ENCODE measurements at places on chromosomes 4 and X.

DNA sequence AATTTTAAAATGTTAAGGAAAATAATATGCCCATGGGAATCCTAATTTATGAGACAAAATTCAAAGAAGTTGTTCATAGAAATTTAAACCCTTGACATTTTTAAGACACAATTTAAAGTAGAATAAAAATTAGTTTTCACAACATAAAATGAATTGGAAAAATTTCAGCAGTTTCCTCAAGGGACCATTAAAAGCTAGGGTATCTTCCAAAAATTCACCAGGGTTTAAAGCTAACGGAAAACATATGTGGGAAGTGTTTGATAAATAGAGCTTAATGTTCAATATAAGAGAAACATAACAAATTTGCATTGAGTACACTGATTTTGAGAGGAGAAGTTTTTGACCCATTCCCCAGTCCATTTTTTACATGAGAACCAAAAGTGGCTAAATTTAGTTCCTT, 228.9 kb upstream of the TTC29 start:
- no peak for DNase-seq

GRCh38 chrX:54721424-54721823, 76.6 kb downstream of the ITIH6 start:
- DNase-seq, result no peak

DNA sequence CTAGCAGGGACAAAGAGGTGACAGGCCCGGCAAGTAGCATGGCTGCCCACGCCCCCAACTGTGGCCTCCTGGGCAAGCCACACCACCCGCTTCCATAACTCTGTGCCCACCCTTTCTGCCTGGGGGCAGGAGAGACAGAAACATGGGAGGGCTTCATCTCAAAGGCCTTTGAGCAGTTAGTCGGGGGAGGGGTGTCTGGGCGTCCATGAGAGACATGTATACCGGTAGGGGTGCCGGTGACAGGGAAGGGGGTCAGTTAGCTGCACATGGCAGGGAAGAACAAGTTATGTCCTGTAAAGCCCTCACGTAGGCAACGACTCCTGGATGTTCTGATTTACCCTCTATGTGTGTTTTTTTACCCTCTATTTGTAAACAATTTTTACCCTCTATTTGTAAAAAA, 9.3 kb downstream of the PDZD4 start:
- DNase-seq, result no peak

GRCh38 chrX:94288972-94289371, 615.0 kb downstream of the FAM133A start:
- no peak for DNase-seq

- no peak for DNase-seq
These were observed 7.5 kb downstream of the CHM start for GRCh38 chrX:86039625-86040568.

- no peak for DNase-seq
These were observed 436.5 kb upstream of the FTHL17 start for GRCh38 chrX:31508338-31508737.

GRCh38 chrX:9326369-9326768, 138.5 kb upstream of the TBL1X start:
- no peak for DNase-seq

GRCh38 chrX:31132821-31133241, 61.0 kb upstream of the FTHL17 start:
- no peak for DNase-seq

DNA sequence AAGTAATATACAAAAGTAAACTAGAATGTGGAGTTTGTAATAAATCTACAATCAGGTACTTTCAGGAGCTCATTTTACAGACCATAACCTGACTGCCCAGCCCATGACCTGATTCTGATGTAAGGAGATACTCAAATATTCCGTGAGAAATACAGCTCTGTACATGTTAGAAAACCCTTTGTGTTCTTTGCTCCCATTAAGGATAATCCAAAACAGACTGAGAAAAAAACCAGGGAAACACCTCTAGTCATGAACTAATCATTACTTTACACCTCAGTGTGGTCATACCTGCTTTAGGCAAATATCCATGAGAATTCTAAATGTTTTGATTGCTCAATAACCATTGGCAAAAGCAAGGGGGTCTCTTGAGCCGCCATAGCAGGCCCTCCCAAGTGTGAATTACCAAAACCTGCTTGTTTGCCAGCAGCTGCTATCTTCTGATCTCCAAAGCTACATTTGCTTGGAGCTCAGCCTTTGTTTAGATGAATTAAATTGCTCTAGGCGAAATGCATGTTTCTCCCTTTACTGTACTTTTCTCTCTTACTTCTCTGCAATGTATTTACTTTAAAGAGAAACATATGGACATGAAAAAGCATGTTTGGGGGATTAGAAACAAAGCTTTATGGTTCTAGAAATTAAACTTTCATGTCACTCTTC, 79.1 kb downstream of the ANKRD50 start:
- DNase-seq, result no peak

DNA sequence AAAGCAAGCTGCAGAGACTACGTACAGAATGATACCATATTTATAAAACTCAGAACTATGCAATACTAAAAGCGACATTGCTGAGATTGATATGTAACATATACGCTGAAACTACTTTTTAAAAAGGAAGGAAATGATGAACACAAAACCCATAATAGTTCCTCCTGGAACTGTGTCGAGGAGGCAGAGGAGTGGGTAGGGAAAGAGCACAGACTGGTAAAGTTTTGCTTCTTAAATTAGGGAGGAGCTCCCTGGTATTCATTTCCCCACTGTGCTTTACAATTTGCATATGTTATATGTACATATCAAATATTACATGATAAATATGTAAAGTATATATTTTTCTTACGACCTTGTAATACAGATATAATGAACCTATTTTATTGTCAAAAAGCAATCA, 13.9 kb downstream of the UFSP2 start:
- no peak for DNase-seq

GRCh38 chrX:55056820-55057674, 17.8 kb upstream of the PAGE2B start:
- no peak for DNase-seq

GRCh38 chrX:145923376-145923775, 105.7 kb downstream of the SLITRK2 start:
- no peak for DNase-seq

DNA sequence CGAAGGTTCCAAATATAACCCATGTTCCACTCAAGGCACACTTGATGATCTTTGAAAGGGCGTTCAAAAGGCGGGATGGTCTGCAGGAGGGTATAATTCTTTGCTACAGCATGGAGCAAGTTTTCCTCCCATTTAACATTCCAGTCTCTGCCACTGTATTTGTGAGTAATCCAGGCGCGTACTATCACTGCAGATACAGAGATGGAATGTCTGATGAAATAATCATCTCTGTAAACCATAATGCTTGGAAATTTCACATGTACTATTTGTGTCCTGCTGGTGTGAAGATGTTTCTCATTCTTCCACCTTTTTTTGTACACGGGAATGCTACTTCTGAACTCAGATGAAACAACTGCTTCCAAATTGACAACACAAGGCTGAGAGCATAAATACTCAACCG, 15.5 kb downstream of the SEL1L3 start:
- DNase-seq, result no peak

GRCh38 chr4:47287735-47288134, 175.8 kb downstream of the COMMD8 start:
- no peak for DNase-seq

- no peak for DNase-seq
These were observed 22.4 kb downstream of the TLR2 start for GRCh38 chr4:153706519-153706918.

GRCh38 chrX:43450355-43450754, 205.7 kb upstream of the MAOA start:
- no peak for DNase-seq

DNA sequence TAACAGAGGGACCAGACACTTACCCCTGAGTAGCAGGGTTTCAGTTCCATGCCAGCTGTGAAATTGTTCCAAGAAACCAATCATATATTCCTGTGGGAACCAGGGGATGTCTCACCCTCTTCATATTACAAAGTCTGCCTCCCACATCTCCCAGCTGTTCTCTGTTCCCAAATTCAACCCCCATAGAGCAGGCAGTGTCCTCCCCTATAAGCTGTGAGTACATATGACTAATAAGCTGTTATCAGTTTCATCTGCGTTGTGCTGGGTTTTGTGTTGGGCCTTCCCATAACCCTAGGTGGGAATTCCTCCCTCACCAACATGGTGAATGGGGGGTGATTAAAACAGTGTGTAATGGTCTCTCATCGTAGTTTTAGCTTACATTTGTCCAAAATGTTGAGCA, 41.0 kb downstream of the CEP44 start:
- no peak for DNase-seq

- DNase-seq, result no peak
These were observed 25.1 kb downstream of the TAB3 start for GRCh38 chrX:30863974-30864373.

- no peak for DNase-seq
These were observed 79.9 kb downstream of the COQ2 start for GRCh38 chr4:83204731-83205130.

GRCh38 chrX:48761674-48762471, at the start of gene GLOD5:
Gene GLOD5 (plus strand): TSS chrX:48761747. CDS start chrX:48761791, 44 bp downstream.
- no peak for DNase-seq

GRCh38 chrX:75038925-75039324, 113.7 kb upstream of the NEXMIF start:
- no peak for DNase-seq

DNA sequence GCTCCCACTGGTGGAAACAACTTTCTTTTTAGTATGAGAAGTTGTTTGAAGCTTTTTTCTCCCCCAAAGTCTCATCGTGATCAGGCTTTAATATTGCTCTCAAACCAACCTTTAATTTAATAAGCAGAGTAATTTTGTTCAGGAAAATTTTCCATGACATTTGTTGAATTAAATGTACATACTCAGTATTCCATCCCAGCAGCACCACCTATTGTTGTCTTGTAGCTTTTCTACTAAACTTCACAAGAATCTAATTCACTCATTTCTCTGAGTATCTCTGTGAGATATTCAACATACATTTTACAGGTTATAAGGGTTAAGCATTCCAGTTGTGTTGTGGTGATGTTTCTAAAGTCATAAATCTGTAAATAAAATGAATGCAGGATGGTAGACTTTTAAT, 218.3 kb upstream of the HAND2 start:
- DNase-seq, result no peak

- DNase-seq, result no peak
These were observed 76.6 kb downstream of the USO1 start for GRCh38 chr4:75800972-75801371.

DNA sequence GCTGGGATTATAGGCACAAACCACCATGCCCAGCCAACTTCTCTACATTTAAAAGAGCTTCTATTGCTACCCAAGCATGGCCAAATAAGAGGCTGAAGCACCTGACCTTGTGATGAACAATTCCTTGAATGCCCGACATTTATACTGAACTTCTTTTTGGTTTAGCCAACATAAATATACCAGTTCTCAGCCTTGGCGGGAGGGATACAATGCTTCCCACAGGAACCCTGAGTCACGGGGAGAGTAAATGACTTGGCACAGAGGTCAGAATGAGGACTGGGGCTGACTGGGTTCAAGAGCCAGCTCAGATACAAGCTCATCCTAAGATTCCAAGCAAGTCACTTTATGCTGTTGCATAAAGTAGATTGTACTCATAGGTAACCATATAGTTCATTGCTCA, 6.1 kb downstream of the HOPX start:
- DNase-seq, result no peak

GRCh38 chrX:134797390-134797700, 139.1 kb upstream of the PLAC1 start:
- DNase-seq, result no peak

DNA sequence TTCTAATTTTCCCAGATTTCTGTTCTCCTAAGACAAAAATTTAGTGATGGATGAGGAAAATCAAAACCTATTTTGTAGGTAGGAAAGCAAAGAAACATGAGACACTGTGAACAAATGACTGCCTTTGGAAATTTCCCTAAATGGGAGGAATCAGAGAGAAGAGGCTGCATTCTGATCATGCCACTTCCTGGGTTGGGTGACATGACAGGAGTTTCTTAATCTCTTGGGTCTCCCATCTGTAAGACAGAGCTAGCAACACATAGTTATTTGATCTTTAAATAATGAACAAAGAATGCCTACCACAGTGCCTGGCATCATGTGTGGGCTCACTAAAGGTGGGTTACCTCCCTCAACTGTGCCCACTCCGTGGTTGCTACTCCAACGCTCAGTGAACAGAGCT, 57.1 kb downstream of the CCDC149 start:
- DNase-seq, result no peak

DNA sequence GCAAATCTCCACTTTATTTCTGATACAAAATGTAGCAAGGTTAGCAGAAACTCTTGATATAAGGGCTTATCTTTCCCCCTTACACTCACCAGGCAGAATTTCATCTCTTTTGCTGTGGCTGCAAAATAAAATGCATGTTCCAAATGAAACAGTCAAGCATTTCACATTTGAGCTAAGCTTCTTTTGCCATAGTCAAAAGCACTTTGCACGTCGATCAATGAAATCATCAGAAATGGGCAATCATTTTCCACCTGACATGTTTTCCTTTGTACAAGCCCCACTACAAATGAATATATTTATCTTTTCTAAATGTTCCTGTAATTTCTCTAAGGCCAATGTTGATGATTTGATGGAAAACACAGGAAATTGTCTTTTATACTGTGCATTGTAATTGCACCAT, 178.4 kb downstream of the ANKRD50 start:
- no peak for DNase-seq

DNA sequence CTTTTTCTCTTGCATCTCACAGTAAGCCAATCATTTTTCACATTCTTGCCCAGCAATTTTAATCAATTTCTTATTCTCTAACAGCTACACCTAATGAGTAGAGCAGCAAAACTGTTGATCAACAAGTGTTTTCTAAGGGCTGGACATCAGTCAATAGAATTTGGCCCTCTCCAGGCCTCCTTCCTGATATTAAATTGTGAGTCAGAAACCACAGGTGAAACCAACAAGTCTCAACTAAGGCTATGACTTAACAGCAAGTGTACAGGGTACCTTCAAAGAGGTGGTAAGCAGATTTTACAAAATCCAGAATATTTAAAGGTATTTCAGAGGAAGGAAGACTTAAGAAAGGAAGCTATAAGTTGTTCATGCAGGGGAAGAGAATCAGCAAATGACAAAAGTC, 156.5 kb upstream of the ARHGAP24 start:
- no peak for DNase-seq

GRCh38 chrX:27626066-27626465, 35.9 kb downstream of the DCAF8L2 start:
- no peak for DNase-seq
